AG09309 (cell line): ENCODE measurements at places on chromosomes 7 and 10.

DNA sequence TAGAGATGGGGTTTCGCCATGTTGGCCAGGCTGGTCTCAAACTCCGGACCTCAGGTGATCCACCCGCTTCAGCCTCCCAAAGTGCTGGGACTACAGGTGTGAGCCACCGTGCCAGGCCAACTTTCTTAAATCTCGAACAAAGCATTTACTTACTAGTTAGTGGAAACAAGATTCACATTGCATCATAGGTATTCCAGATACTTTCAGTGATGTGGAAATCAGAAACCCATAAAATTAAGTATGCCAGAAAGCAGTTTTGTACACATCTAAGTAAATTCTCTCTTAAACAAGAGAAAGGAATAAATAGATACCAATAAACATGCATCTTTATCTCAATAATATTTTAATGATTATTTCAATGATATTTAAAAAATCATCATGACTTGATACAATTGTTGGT is 75.5 kb downstream of the DGKI start:
- DNase-seq: peak; percentile 43

DNA sequence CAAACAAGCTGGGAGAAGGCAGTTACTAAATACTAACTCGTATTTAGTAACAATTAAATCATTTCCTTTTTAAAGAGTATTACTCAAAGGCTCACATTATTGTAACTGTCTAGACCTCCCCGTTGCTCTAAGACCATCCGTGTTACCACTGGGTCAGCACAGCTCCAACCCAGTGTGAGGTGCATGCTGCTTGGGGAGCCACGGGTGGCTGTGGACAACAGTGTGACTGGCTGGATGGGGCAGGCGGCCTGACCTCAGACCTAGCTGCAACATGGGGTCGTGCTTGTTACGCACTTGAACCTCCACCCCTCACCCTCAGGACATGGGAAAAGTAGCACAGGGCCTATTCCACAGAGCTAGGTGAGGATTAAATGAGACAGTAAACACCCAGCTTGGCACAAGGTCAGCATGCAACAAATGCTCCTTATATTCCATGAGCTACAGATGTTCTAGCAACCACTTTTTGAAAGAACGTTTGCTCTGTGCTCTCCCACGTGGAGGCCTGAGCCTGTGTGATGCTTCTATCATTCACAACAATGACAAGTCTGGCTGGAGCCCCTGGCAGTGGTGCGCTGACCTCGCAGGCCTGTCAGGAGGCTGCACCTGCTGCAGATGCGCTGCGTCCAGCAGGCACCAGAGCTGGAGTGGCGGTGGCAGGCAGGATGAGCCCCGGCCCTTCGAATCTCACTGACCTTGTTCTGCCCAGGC is 135.7 kb downstream of the PKD1L1 start:
- DNase-seq: no peak

GRCh38 chr7:151833691-151834090 is 43.2 kb downstream of the PRKAG2 start:
- no peak for DNase-seq

- DNase-seq: no peak
These were observed 256.6 kb downstream of the RPS24 start for GRCh38 chr10:78290131-78290750.

- no peak for DNase-seq
These were observed 110.9 kb upstream of the LANCL2 start for GRCh38 chr7:55254242-55254595.
